ENCODE measurements at places on chromosomes 2 and 18.

GRCh38 chr2:199696048-199696447 is 154.9 kb downstream of the FTCDNL1 start:
- DNase-seq = no peak

DNA sequence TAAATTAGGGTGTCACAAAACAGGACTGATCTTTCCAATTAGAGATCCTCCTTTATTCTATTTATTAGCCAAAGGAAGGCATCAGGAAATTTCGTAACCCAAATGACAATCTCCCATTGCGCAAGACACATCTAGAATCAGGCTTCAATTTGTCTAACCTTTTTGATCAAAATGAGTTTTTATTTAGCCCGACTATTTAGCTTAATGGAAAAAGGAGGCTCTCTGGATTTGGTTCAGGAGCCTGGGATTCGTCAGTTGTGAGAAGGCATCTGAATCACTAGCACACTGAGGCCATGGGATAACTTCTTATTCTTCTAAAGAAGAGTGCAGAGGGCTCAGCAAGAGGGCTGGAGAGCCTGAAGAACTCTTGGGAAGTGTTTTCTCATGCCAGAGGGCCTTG is 332.1 kb upstream of the ETAA1 start:
- no peak for DNase-seq

GRCh38 chr18:49359732-49360444 is 100.6 kb downstream of the DYM start:
- no peak for DNase-seq

DNA sequence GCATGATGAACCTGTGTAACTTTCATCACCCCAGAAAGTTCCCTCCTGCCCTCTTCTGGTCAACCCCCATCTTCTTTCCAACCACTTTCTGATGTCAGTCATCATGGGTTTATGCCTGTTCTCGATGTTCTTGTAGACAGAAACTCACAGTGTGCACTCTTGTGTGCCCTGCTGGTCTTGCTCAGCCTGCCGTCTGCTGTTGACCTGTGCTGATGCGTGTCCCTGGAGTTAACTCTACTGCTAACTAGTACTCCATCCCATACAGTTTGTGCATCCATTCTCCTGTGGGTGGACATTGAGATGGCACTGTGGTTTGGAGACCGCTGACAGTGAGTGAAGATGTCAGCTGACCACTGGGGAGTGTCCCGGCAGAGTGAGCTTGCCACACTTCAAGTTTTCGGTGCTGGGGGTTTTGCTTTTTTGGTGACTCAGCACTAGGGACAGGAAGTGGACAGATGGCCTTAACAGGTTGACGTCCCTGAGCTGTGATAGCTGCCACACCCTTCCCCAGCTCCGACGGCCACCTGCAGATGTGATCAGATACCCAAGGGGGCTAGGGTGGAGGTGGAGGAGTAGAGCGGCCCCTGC is 14.8 kb downstream of the KLHL29 start:
- no peak for DNase-seq

DNA sequence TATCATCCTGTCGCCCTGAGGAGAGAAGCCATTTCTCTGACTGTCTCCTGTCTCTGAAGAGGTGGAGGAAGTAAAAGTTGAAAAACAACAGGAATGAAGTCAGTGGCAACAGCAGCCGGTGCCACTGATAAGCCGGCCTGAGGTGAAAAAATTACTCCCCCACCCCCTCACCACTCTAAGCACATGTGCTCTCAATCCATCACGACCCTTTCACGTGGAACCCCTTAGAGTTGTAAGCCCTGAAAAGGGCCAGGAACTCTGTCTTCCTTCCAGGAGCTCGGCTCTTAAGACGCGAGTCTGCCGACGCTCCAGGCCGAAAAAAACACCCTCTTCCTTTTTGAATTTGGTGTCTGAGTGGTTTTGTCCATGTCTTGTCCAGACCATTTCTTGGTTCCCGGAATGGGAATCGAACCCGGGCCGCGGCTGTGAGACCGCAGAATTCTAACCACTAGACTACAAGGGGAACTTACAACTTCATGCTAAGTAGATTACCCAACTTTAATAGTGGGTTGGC is 40.7 kb upstream of the TRIM43 start:
- DNase-seq = no peak

DNA sequence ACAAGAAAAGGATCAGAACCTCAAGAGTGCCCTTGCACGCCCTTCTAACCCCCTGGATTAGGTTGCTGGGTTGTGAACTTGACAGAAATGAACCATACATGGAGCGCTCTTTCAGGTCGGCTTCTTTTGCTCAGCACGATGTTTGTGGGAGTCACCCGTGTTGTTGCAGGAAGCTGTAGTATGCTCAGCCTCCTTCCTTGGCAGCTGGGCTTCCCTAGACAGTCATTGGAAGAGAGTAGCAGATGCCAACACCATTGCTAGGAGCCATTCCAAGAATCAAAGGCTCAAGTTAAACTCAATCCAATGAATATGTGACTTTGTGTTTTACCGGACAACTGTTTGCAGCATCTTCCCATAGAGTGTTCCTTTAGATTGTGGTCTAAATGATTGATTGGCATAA is 47.0 kb downstream of the RAB12 start:
- DNase-seq = no peak

DNA sequence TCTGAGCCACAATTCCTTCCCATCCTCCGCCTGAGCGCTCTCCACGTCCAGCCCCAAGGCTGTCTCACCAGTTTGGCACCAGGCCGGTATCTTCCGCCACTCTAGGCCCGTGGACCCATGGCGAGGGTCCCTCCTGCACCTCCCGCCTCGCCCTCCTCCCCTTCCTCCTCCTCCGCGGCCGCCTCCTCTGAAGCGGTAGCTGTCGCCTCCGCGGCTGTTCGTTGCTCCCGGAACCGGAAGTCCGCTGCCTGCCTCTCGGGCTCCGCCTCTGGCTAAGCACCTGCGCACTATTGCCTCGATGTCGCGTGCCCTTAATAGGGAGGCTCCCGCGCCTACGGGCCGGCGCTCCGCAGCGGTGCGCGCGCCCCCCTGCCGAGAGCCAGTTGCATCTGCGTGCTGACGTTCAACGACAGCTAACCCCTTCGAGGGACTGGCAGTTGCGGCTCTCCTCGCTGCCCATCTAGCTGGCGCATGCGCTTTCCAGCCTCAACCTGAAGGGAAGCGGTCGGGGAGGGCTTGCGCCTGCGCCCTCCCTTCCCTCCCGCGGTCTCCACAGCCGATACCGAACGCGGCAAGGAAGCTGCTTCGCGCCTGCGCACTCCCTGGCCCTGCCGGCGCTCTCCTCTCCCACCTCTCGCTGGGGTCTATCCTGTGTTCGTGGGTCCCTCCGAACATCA is at the start of gene MBD1:
Gene MBD1, minus strand, starts transcription at position 229 of the 677 bp plus-strand sequence. CDS start 1,531 bp downstream, outside the sequence.
- peak; percentile 95 for DNase-seq

GRCh38 chr2:219173176-219173575 is 3.3 kb upstream of the SLC23A3 start:
- no peak for DNase-seq

DNA sequence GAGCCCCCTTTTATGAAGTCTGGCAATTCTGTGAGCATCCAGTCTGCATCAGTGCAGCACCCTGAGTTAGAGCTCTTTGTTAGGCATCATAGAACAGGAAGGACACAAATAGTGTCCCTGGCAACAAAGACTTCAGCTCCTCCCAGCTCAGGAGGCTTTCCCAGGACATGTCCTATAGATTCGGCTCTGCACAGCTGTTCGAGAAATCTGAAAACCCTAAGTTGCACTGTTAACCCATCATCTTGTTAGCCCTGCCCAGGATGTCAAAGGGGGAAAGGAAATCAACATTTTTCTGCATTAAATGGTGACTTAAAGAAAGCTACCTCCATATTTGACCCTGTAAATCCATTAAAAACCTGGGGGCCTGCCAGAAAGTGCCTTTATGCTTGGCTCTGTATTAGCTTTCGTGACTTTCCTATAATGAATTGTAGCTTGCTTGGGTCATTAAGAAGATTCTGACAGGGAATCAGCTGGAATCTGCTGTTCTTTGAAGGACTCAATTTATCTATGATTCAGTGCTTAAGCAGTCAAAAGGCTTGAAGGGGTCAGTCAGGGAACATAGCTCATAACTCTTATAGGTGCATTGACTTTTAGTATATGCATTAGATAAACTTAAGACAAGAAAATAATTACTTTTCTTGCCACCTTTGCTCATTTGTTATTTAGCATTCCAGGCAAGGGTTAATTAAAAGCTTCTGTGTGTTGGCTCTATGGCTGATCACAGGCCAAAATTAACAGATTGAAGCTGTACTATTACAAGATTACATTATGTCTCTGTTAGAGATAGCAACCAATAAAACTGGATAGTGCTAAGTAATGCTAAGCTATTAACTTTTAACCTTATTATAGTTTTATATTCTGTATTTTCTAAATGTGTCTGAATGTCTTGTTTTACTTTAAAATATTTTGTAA is 20.6 kb downstream of the ERMN start:
- DNase-seq = no peak

- DNase-seq = no peak
Observed at GRCh38 chr2:120559401-120559800, 176.3 kb upstream of the GLI2 start.

DNA sequence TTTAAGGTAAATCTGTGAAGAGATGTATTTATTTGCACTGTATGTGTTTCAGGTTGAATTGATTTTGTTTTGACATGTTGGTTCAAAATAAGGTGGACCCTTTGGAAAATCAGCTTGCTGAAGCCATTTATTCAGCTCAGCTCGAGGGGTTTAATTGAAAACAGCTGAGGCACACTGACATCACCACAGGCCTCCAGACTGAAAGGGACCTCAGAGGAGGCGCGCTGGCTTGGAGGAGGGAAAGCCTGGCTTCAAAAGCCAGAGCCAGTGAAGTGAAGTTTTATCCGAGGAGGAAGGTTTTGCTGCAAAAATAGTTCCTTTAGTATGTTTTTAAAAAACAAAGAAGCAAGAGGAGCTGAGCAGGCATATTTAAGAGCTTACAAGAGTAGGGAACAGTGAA is 26.9 kb upstream of the DNMT3A start:
- DNase-seq = no peak

- no peak for DNase-seq
Observed at GRCh38 chr2:196336207-196336606, 164.8 kb upstream of the STK17B start.

DNA sequence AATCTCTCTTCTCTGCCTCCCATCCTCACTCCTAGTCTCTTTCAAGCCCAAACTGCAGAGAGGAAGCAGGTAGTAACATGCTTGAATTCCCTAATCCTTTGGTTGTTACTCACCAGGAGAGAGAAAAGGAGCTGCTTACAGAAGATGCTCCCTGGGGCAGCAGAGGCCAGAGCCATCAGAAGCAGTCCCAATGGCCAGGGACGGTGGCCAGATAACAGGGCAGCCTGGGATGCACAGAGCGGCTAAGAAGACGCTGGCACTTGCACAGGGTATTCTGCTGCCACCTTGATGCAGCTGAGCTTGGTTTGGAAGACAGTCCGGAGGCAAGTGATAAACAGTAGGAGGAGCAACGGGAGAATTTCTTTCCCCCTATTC is 250 bp downstream of the DSC1 start:
- no peak for DNase-seq

DNA sequence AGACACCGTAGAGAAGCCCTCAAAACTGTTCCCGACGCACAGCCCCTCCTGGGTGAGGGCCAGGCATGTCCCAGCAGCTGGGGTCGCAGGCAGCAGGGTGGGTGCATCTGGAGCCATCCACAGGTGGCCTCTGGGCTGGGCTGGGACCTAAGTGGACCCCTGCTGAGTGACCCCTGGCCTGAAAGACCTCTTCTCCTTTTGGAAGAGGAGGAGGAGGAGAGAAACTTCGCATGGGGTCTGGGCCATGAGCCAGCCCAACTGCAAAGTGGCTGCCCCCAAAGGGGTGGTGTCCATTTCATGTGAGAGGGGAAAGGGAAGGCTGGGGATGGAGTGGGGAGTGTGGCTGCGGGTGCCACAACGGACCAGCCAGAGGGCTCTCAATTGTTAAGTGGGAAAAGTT is 25.1 kb downstream of the ANO7 start:
- no peak for DNase-seq

- no peak for DNase-seq
Observed at GRCh38 chr18:60232541-60232940, 140.0 kb downstream of the MC4R start.

- no peak for DNase-seq
Observed at GRCh38 chr2:216643986-216644659, 10.9 kb downstream of the IGFBP2 start.

DNA sequence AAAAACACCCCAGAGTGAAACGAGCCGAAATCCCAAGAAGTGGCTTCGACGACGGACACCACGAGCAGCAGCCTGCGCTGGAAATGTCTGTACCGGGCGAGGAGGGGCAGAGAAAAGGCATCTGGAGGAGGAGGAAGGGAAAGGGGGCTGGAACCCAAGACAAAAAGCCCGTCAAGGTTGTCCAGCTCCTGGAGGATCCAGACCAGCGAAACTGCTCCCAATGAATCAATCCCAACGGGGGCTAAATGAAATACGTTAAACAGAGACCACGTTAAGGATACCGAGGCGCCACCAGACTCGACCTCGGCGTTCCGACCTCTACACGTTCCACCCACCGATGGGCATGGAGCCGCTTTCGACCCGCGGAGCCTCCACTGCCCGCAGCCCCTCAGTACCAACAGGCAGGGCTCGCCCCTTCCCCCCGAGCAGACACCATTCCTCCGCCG is 400 bp downstream of the CCDC88A start:
- no peak for DNase-seq

GRCh38 chr2:1972011-1972410 is 227.7 kb upstream of the PXDN start:
- no peak for DNase-seq

GRCh38 chr2:112606547-112606946 is 22.1 kb downstream of the CHCHD5 start:
- DNase-seq = no peak

Data from T-cell (primary cell).